ENCODE measurements at places on chromosomes 6 and 20. TPM values are rescaled to one million over a fixed set of nuclear protein-coding genes. Genes with fewer than 3 reads are reported as not detected.

DNA sequence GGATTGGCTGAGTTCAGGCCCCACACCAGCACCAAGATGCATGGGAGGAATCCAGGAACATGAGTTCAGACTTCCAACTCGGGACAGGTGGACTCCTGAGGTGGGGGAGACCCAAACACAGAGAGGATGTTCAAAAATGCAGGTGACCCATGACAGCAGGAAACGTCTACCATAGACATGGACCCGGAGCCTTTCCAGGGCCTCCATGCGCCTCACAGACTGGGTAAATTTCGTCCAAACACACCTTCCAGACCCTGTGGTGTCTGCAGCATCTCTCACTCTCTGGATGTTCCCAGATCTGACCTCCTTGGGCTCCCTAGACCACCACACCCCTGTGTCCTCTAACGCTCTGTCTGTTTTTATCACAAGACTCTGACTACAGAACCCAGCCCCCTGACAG lies 87.7 kb downstream of the PXDC1 start:
- no peak overlapping the region for H3K27ac ChIP-seq
- no peaks in the 10 kb centered on the region for H3K36me3 ChIP-seq
- H3K27me3 ChIP-seq: no peaks in the 10 kb centered on the region
- no peaks in the 10 kb centered on the region for H3K4me1 ChIP-seq
- DNase-seq: no peak

GRCh38 chr6:167270499-167271311 lies 20.4 kb upstream of the UNC93A start:
- H3K27ac ChIP-seq: no peak overlapping the region
- H3K4me1 ChIP-seq: peaks cover 3% of the 10 kb centered on the region
- H3K4me3 ChIP-seq: no peak overlapping the region
- H3K36me3 ChIP-seq: no peaks in the 10 kb centered on the region
- H3K27me3 ChIP-seq: no peaks in the 10 kb centered on the region
- DNase-seq: no peak

DNA sequence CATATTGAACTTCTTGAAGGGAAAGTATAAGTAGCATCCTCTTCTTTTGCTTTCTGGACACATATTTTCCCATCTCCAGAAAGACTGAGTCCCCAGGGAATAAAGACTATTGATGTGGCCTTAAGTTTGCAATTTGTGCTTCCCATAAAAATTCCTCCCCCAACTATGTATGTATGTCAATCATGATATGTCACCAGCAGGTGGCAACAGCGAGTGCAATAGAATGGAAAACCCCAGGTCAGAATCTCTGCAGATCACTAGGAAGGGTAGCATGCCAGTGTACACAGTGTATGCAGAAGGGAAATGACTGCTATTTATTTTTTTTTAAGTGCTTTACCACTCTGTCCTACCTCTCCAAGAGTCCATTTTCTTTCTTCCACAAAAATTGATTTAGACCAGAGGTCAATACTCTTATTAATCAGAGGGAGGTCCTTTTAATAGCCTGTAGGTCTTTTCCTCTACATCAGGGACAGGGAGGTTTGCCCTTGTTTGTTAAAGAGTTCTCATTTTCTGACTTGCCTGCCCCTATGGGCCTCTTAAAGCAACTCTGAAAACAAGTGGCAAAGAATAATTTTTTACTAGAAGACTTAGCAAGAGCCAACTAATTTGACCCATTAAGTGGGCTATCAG lies 61.4 kb downstream of the BMP2 start:
- H3K27me3 ChIP-seq: no peaks in the 10 kb centered on the region
- H3K27ac ChIP-seq: no peak overlapping the region
- no peak overlapping the region for H3K4me3 ChIP-seq
- H3K36me3 ChIP-seq: no peaks in the 10 kb centered on the region

GRCh38 chr6:81789291-81789690 lies 36.8 kb upstream of the TENT5A start:
- no peaks in the 10 kb centered on the region for H3K36me3 ChIP-seq
- DNase-seq: no peak
- H3K27ac ChIP-seq: no peak overlapping the region
- H3K27me3 ChIP-seq: no peaks in the 10 kb centered on the region
- no peaks in the 10 kb centered on the region for H3K4me1 ChIP-seq
- no peak overlapping the region for H3K4me3 ChIP-seq

DNA sequence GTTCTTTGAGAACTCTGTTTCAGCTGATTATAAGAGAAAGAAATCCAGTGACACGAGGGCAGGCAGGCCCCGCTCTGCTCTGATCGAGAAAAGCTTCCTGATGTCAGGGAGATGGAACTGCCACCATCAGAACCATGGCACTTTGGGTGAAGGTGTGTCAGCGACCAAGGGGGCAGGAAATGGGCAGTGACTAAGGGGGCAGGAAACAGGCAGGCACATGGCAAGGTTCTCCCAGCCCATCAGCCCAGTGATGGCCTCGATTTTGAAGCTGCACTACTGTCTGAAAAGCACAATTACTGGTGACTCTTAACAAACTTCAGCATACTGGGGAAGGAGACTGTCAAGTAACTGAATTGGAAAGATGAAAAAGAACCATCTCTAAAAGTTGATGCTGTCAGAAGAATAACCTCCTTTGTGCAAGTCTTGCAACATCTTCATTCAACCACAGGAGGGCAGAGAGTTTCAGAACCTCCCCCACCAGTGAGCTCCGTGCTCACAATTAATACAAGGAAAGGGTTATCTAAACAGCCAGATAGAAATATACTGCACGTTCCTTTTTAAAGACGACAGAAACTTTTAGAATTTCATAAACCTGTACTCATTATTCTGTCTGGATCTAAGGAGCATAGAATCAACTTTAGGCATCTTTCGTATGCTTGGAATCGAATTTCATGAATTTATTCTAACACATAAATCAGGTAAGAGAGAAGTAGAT lies 39.1 kb downstream of the TMX4 start:
- no peak overlapping the region for H3K4me3 ChIP-seq
- peaks cover 6% of the 10 kb centered on the region for H3K36me3 ChIP-seq
- no peaks in the 10 kb centered on the region for H3K27me3 ChIP-seq
- no peak overlapping the region for H3K27ac ChIP-seq

DNA sequence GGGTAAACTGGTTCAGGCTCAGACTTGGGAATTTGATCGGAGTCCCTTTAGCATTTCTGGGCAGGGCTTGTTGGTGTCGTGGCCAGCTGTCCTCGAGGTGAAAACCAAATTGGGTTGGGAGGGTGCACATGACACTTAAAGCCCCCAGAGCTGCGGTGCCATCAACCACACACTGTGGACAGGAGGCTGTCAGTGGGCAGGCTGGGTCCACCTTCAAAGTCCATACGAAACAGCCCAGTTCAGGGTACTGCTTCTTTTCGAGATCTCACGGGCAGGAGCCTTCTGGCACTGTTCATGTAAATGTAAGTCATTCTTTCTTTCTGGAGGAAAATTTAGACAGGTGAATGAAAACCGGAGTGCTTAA lies 7.0 kb downstream of the SYNJ2 start:
- no peak overlapping the region for H3K4me3 ChIP-seq
- H3K4me1 ChIP-seq: peaks cover 16% of the 10 kb centered on the region
- no peaks in the 10 kb centered on the region for H3K36me3 ChIP-seq
- H3K27me3 ChIP-seq: no peaks in the 10 kb centered on the region
- DNase-seq: no peak

MYMX gene
- 1.7 TPM for total RNA-seq

TSHZ2 gene
- 2.4 TPM for total RNA-seq

Data from thymus (tissue), 14 donors.